ENCODE measurements at places on chromosomes 5 and 9. TPM values are rescaled to one million over a fixed set of nuclear protein-coding genes. Genes with fewer than 3 reads are reported as not detected.

- DNase-seq, result no peak
Observed at GRCh38 chr5:58258984-58259684, 200.8 kb downstream of the PLK2 start.

- DNase-seq, result no peak
Observed at GRCh38 chr9:36847781-36848673, 186.0 kb downstream of the PAX5 start.

- DNase-seq, result no peak
Observed at GRCh38 chr9:21555911-21556310, 73.8 kb upstream of the IFNE start.

- no peak for DNase-seq
Observed at GRCh38 chr9:123487944-123488548, 132.0 kb downstream of the CRB2 start.

DNA sequence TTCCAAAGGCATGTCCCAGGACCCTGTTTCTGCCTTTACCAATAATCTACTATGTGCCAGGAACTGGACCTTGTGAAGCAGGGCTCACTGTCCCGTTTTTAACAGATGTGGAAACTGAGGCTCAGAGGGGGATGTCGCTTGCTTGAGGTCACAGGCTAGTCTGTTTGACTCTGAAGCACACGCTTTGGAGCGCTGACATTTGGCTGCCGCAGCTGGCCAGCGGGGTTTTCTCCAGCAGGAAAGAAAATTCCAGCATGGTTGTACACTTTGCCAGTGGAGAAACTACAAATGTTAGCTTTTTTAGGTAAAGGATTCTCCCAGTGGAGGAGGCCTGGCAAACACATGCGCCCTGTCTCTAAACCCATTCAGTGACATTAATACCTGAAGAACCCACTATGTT is 50.5 kb downstream of the SH3PXD2B start:
- DNase-seq, result peak; percentile 43

GRCh38 chr5:165321912-165322311 is 1816.5 kb downstream of the MAT2B start:
- DNase-seq, result no peak

GRCh38 chr5:115766608-115767007 is 49.9 kb downstream of the CDO1 start:
- DNase-seq, result no peak

- peak; percentile 16 for DNase-seq
Observed at GRCh38 chr9:128995791-128996190, 32.3 kb downstream of the SH3GLB2 start.

- DNase-seq, result no peak
Observed at GRCh38 chr5:32098890-32099310, 75.2 kb downstream of the GOLPH3 start.

DNA sequence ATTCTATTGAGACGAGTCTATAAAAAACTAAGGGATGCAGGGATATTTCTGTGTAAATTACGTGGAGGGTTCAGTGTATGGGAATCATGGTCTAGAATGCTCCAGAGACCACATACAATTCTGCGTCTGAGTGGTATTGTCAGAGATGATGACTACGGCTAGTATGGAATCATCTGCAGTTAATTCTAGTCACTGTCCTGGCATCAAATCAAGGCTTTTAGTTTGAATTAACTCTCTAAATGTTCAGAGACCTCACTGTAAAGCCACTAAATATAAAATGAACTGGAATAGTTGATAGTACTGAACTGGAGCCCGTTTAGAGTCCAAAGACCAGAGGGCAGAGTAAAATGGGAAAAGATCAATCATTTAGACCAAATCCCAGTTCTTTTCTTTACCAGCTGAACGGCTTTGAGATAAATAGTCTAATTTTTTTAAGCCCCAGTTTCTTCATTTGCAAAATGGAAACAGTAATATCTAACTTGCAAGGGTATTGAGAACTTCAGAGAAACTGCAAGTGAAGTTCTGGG is 599.8 kb downstream of the EBF1 start:
- no peak for DNase-seq

DNA sequence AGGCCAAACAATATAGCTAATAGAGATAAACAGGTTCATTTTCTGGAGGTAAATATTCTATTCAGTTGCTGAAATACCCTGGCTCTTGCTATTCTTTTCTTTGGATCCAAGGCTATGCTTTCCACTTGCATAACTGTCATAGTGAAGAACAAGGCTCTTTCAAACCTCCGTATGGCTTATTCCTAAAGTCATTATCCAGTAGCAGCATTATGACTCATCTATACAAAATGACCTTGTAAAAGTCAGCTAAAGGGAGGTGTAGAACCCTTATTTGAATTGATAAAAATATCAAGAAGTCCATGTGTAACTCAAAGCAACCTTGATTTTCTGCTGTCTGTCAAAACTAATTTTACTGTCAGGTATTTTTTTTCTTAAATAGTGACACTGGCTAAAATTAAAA is 447.8 kb downstream of the PLK2 start:
- no peak for DNase-seq

DNA sequence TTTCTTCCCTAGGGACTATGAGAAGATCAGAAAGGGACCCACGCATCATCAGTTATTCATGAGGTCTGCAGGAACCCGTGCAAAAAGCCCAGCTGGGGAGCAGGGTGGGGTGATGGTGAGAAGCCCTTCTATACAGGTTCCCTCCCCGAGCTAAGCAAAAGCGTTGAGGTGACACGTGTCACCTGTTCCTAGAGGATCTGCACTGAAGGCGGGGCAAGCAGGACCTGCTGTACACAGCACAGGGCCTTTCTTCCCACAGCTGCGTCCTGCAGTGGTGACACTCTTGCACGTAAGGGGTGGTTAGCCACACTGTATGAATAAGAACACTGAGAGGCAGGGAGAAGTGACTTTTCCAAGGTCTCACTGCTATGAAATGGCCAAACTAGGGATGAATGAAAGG is 37.2 kb upstream of the SH3PXD2B start:
- DNase-seq, result peak; percentile 78

DNA sequence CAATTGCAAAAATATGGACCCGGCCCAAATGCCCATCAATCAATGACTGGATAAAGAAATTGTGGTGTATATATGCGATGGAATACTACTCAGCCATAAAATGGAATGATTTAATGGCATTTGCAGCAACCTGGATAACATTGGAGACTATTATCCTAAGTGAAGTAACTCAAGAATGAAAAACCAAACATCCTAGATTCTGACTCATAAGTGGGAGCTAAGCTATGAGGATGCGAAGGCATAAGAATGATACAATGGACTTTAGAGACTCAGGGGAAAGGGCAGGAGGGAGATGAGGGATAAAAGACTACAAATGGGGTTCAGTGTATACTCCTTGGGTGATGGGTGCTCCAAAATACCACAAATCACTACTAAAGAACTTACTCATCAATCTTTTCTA is 247.6 kb upstream of the FBXL7 start:
- DNase-seq, result no peak

DNA sequence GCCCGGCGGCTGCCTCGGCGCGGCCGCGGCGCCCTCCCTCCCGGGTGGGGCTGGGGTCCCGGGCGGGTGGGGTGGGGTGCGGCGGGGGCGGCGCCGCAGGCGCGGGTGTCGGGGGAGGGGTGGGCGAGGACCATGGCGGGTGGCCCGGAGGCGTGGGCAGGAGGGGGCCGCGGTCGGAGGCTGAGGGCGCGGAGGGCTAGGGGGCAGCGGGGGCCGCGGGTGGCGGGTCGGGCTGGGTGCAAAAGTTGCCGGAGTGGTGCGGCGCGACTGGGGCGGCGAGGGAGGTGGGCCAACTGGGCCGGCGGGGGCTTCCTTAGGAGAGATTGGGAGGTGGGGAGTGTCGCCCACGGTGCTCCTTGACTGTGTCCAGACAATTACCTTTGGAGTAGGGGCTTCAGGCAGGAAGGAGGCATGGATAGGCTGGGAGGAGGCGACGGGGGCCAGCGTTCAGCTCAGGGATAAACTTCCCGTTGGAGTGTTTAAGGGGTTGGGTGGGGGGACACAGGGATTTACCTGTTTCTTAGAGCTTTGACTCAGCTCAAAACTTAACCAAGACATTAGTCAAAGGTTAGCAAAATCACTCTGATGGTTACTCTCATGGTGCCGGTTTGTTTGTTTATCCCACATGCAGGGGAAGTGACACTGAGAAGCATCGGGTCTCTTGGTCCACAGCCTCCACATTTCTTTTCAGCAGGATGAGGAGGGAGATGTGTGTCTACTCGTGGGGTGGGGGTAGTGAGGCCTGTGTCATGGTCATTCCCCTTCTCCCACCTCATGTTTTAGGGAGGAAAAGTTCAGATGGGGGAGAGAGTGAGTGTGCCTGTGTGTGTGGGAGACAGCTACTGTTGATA is 859 bp downstream of the CSNK1G3 start:
- peak; percentile 85 for DNase-seq

DNA sequence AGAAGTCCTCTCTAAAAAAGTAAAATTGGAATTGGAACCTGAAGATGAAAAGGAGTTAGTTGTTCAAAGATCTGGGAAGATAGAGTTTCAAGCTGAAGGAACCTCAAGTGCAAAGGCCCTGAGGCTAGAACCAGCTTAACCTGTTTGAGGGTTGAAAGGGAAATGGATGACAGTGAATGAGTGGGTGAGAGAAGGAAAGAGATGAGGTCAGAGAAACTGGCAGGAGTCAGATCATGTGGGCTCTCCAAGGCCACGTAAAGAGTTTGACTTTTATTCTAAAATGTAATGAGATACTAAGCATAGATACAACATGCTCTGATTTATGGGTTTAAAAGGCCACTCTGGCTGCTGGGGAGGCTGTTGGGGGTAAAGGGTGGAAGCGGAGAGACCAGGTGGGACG is 2.5 kb upstream of the RAD23B start:
- no peak for DNase-seq

DNA sequence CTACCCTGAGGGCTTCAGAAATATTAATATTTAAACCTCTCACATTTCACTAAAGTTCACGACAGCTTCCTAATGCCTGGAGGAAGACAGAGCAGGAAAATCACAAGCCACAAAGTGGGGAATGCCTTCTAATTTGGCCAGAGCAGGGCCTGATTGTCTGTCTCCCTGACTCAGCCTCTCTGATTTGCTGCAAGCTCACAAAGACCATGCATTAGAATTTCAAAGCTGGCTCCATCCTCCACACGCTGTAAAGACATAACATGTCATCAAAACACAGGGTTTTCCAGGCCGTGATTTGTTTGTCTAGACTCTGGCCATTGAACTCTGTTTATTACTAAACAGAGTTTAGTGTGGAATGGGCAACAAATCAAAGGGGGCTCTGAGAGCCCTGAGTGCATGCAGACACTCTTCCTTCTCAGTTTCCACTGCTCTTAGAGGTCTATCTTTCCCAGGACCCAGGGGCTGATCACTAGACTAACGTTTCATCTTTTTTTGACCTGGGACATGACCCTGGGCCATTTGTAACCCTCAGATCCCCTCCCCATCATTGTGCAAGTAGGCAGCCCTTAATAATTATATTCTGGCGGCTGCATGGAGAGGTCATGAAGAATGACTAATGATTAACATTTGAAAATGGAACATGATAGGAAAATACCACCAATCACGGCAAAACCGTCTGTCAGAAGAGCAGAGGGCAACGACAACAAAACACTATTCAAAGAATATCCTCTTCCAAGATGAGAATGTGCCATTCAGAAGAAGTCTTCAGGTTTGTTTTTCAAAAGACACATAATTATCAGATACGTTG is 140.2 kb downstream of the ENC1 start:
- DNase-seq, result no peak

DNA sequence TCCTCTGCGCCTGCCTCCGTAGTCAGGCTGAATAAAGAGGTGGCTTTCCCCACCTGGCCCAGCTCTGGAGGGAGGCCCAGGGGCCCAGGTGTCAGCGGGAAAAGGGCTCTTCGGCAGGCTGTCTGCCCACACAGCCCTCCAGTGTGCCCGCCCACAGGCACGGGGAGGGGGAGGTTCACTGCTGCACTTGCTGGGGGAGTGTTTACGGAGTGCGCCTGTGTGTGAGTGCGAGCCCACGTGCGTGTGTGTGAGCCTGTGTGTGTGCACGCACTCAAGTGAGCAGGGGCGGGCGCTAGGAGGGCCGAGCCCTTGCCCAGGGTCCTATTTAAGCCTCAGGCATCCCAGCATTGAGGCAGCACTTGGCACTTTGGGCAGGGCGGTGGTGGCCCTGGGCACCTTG is 10.9 kb downstream of the DNLZ start:
- DNase-seq, result no peak

DNA sequence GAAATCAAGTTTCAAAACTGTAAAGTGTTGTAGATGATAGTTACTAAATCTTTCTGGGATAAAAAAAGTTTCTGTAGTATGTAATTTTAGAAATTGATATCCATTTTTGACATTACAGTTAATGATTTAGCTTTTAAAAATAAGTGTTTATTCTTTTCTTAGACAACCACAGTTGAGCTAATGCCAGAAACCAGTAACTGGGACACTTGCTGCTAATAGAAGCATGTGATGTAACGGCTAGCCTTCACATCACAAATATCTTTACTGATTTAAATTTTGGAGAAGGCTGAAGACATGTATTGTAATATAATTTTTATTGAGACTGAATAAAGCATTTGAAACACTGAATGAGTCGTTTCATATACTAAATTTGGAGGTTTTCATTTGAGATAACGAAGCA is 18.8 kb downstream of the CSNK1G3 start:
- DNase-seq, result no peak

DNA sequence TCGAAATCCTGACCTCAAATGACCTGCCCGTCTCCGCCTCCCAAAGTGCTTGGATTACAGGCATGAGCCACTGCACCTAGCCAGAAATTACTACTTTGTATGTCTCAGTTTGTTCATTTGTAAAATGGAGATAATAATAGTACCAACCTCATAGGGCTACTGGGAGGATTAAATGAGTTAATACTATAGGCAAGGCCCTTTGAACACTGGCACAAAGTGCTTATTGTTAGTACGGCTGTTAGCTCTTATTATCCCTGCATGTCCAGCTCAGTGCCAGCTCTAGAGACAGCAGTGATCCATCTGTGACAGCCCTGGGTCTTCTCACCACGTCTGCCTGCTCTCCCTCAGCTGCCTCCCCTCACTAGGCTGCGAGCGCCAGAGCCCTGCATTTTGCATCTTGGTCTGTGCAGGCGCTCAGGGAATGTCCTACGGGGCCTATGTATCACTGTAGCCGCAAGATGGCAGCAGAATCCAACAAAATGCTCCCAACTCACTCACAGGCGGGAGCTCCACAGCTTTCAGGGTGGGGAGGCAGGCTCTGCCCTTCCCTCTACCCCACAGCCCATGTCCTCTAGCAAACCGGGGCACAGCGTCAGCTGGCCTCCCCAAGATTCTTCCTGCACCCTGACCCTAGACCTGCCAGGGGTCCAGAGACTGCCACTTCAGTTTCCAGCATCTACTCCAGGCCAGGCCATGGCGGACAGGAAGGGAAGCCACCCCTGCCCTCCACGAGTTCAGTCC is 17.7 kb upstream of the AKNA start:
- peak; percentile 91 for DNase-seq

- no peak for DNase-seq
Observed at GRCh38 chr5:68436686-68437520, 221.3 kb downstream of the PIK3R1 start.

NR5A1 gene
- 0.14 TPM for total RNA-seq

RGS14 gene
- 11.3 TPM for total RNA-seq

CLIC3 gene
- 3.8 TPM for total RNA-seq

SGCD gene
- 31.2 TPM for total RNA-seq

C9orf153 gene
- total RNA-seq, result 0.28 TPM

C5orf58 gene
- total RNA-seq, result not detected

SHLD3 gene
- total RNA-seq, result 2.8 TPM

ALDH1A1 gene
- 235 TPM for total RNA-seq

PLAC8L1 gene
- total RNA-seq, result 0.43 TPM

GRXCR2 gene
- not detected for total RNA-seq

C1QTNF3 gene
- 31.3 TPM for total RNA-seq

PRR7 gene
- total RNA-seq, result 0.79 TPM
